ENCODE measurements at places on chromosomes 5 and 9.
A peak's percentile ranks its signal among the peaks of the same experiment; 100 is the strongest.

- DNase-seq: no peak
These were observed 87.5 kb downstream of the SECISBP2 start for GRCh38 chr9:89405826-89406225.

- no peak for DNase-seq
These were observed 487.2 kb downstream of the ARHGEF28 start for GRCh38 chr5:74113196-74113540.

DNA sequence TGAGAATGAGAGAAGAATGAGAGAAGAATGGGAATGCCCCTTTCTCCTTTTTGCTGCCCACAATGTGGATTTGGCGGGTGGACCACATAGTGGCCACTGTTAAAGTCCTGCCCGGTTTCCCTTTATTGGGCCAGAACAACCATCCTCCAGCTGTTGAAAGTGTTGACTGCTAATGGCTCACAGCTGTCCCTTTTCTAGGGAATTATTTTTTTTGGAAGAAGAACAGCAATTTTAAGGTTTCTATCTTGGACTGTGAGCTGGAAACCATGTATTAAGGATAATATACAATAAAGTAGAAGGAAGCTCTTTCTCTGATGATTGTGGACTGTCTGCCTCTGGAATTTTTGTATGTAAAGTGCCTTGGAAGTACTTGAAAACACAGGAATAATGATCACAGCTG, 185.9 kb downstream of the DMRT2 start:
- no peak for DNase-seq

DNA sequence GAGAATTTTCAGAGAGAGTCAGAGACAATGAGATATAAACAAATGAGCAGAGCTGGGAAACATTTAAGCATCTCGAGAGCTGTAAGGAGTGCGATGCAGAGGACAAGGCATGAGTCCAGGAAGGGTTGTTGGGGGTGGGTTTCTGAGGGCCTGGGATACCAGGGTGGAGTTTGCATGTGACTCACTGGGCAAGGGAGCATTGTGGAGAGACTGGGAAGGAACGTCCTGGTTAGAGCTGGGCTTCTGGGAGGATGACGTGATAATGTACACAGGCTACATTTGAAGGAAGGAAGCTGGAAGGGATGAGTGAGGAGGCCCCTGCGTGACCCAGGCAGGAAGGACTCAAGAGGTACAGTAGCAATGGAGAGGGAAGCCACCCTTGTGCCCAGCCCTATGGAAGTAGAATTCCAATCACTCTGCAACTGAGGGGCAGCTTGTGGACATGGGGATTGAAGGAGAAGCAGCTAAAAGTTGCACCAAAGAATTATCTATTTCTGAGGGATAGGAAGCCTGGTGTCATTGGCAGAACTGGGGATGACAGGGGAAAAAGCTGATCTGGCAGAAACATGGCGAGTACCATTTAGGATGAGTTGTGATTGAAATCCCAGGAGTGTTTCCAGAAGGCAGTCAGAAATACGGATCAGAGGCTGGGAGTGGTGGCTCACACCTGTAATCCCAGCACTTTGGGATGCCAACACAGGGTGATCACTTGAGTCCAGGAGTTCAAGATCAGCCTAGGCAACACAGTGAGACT, 59.3 kb upstream of the AFAP1L1 start:
- DNase-seq: no peak

DNA sequence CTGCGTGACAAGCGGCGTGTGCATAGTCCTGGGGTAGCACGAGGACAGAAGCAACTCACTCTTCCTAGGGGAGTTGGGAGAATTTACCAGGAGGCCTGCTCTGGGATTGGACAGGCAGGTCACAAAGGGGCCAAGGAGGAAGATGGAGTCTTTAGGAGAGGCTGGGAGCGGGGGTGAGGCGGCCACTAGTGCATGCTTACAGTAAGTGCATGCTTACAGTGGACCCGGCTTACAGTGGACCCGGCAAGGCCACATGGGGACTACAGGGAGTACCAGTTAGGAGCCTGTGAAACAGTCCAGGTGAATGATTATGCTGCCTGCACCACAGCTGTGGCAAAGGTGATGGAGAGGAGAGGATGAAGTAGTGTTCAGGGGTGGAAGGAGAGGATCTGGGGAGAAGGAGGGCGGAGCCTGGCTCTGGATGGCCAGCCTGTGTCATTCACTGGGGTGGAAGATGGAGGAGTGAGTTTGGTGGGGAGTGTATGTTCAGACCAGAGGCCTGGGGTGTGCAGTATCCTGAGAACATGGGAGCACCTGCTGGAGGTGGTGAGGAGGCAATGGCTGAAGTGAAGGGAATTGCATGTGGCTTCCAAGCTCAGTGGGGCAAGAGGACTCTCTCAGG, 78.7 kb downstream of the CRB2 start:
- peak; percentile 29 for DNase-seq

GRCh38 chr5:34562791-34563190, 93.3 kb upstream of the RAI14 start:
- DNase-seq: no peak

DNA sequence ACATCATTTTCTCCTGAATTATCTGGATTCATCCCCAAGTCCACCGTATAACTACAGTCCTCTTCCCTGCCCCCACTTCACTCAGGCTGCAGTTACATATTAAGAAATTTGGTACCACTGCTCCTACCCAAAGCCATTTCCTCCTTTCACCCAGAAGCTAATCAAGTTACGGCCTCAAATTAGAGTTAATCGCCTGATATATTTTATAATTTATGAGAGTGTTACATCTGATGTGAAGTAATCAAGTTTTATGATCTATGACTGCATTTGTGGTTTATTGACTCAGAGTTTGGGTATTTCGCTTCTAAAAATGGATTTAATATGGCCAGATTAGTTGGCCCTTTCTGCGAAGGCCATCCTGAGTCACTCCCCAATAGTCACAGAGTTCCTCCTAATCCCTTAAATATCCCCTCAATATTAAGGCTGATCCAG, 223.6 kb upstream of the KIF2A start:
- DNase-seq: peak; percentile 34

- DNase-seq: peak; percentile 46
These were observed 7.1 kb upstream of the AGPAT2 start for GRCh38 chr9:136694163-136694871.

- DNase-seq: no peak
These were observed 318.0 kb downstream of the PSAT1 start for GRCh38 chr9:78614892-78615291.

- DNase-seq: no peak
These were observed 33.5 kb downstream of the INSYN2B start for GRCh38 chr5:169946743-169947295.

DNA sequence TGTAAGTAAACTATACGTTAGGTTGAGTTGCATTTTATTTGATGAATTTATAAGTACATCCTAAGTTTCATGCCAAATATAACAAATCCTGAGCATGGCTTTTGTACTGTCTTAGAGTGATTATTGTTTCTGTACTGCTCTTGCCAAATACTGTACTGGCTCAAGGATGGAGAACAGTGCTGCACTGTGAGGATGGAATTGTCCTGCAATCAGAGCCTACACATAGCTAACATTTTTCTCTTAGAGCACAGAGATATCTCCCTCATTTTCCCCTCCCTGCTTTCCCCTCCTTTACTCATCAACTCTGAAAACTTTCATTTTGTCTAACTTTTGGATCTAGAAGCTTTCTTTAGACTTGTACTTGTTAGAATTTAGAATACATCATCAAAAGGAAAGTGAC, 28.3 kb downstream of the LRRC70 start:
- no peak for DNase-seq

- no peak for DNase-seq
These were observed 253.0 kb downstream of the EPB41L4A start for GRCh38 chr5:112165897-112166737.

- DNase-seq: no peak
These were observed 111.1 kb downstream of the DOCK2 start for GRCh38 chr5:169748174-169748573.

DNA sequence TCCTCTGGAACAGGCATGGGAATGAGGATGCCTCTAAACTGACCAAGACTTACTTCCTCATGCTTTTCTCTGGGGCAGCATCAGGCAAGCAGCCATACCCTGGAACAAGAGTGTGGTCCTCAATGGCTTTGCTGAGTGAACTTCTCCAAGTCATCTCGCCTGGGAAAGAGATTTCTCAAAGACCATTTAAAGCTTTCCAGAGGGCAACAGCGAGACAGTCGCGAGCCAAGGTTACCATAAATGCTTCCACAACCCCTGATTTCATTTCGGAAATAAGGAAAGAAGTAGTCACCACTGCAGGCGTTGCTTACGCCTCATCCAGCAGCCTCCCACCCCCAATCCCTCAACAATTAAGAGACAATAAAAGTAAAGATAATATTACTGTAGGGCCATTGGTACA, 1.1 kb upstream of the SNCAIP start:
- DNase-seq: no peak

DNA sequence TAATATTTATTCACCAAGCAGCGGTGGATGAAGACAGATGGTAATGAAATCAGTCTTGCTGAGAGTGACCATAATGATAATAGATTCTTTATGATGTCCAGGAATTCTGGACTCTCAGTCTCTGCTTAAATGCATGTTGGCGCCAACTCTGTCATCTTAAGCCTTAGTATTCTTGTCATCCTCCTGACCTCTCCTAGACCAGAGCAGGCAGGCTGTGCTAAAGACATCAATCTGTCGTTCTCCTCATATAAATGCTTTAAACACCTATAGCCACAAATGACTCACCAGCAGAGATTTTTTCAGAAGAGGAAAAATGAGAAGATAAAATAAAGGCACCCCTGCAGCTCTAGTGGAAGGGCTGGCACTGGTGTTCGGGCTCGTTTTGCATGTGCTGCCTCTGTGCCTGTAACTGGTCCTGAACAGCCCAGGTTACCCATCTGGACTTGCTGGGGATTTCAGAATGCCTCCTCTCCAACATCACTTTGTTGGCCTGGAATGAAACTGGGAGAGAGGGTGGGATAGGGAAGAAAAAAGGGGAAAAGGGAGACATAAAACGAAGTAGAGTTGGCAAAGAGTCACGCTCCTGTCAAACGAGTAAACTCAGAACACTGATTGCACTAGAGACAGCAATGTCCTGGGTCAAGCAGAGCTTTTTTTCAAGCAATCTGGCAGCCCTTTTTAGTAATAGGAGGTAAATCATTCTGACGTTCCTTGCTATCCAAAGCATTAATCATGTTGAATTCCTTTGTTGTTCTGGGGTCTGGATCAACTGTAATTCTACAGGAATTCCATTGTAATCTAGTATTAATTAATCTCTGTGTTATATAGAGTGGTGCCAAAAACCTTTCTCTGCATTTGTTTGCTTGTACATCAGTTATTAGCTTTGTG, 195.5 kb upstream of the CLINT1 start:
- DNase-seq: no peak

GRCh38 chr9:93159601-93160471, 24.1 kb upstream of the WNK2 start:
- peak; percentile 57 for DNase-seq

GRCh38 chr9:89723469-89724100, 118.8 kb downstream of the GADD45G start:
- no peak for DNase-seq

DNA sequence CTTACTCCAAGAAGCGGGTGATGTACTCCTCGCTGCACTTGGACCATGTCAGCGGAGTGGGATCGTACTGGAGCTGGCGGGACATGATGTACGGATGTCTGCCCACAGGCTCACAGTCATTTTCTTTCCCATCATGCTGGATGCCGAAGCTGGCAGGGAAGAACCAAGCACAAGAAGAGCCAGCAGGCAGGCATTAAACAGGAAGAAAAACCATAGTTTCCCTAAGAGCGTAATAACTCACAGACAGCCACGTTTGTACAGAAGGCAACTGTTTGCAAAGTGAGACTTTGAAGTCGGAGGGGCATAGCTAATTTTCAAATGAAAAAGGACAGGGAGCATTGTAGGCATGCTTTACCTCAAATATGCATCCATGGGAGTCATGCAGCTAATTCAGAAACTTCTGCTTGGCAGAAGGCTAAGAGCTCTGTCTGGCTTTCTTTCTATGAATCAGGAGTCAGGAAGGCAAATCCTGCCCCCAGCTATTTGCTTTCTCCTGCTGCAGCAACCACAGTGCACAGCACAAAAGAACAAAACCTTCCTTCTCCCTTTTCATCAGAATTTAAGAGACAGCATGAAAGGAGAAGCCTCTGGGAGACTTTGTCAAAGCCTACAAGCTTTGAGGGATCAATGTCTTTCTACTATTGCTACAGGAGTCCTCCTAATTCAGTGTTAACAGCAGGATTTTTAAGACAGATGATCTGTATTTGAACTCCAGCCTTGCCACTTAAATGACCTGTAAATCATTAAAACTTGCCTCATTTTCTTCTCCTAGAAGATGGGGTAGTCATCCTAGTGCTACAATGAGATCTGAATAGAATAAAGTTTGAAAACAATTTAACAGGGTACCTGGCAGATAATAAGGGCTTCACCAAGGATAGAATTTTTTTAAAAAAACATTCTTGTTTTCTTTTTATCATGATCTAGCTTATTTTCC, 209.1 kb downstream of the TARS1 start:
- DNase-seq: no peak

DNA sequence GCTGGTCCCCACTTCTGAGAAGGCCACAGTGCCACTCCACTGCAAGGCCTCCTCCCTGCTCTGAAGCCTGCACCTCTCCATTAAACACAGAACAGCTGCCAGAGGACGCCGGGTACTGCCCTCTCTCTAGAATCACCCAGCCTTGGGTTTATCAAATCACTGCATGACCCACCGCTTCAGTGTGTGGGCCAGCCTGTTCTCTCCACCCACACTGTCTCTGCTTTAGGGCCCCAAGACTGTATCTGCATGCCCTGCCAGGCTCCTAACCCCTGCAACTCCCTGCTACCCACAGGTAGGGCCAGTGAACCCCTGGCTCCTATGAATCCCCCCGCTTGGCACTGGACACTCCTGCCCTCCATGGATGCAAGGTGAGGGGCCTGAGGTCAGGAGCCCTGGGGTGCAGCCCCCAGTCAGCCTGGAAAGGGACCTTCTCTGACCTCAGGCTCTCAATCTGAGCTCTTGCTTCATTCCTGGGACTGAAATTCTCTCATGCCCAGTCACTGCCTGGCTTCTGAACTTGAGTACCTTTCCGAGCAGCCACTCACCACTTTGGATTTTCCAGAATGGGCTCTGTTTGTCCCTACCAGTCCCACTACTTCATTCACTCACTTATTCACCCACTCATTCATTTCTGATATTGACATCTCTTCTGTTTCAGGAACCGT, 206.3 kb downstream of the GABBR2 start:
- no peak for DNase-seq

GRCh38 chr5:131272307-131272706, 8.5 kb downstream of the CDC42SE2 start:
- DNase-seq: no peak

GRCh38 chr5:179194201-179194910, 134.2 kb downstream of the ZNF354C start:
- DNase-seq: no peak

- DNase-seq: no peak
These were observed 172.2 kb downstream of the HSD17B3 start for GRCh38 chr9:96129747-96130146.

DNA sequence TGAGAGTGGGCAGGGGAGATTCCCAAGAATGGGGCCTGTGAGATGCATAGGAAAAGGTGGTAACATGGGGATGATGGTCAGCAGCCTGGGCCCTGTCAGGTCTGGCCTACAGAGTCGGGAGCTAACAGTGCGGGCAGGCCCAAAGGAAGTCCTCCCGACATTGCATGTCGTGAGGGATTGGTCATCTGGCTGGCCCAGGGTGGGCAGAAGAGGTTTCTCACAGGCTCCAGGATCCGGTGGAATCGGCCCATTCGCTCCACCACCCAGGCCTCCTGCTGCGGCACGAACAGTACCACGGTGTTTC, 514 bp downstream of the STOML2 start:
- no peak for DNase-seq

Data from SW 1271 (cell line).